ENCODE measurements at places on chromosomes 4 and X.
A peak's percentile ranks its signal among the peaks of the same experiment; 100 is the strongest.

DNA sequence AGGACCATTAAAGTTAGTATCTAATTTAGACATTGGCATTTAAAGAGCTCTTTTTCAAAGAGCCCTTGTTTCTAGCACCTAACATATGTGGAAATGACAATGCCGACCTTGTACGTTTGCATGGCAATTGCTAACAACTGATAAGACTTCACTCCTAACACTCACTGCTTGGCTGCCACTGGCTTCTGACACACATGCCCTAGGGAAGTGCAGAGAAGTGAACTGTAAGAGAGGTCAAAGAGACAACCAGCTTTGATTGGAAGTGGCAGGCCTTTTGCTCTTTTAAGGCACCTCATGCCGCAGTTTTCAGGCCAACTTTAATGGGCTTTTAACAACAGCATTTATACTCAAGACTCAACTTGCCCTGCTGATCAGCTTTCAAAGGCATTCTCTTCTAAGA, 158.4 kb downstream of the RAB28 start:
- no peak for DNase-seq

DNA sequence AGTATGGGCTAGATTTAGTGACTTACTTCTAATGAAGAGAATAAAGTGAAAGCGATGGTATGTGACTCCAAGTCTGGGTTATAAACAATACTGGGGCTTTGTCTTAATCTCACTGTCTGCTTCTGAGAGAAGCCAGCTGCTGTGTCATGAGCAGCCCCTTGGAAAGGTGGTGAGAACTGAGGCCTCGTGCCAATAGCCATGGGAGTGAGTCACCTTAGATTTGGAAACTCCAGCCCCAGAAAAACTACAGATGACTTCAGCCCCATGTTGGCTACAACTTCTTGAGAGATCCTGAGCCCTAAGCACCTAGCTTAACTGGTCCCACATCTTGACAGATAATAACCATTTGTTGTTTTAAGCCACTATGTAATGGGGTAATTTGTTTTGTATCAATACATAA, 77.6 kb downstream of the CWH43 start:
- DNase-seq: no peak

GRCh38 chr4:180618396-180618795, 1624.8 kb upstream of the TENM3 start:
- DNase-seq: no peak

DNA sequence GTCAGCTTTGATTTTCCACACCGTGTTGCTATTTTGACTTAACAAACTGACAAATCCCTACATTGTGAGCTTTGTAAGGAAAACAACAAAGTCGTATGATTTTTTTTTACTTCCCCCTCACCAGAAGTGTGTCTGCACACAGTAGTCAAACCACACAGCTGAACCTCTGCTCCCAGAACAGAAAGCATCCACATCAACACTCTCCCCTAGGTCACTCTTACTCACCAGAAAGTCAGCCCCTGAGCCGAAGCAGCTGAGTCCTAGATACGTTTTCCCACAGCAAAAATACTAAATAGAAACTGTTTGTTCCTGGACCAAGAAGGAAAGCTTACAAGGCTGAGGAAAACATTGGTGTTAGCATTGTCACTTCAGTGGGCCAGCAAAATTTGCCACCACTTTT, 305.7 kb downstream of the DHX15 start:
- DNase-seq: no peak

DNA sequence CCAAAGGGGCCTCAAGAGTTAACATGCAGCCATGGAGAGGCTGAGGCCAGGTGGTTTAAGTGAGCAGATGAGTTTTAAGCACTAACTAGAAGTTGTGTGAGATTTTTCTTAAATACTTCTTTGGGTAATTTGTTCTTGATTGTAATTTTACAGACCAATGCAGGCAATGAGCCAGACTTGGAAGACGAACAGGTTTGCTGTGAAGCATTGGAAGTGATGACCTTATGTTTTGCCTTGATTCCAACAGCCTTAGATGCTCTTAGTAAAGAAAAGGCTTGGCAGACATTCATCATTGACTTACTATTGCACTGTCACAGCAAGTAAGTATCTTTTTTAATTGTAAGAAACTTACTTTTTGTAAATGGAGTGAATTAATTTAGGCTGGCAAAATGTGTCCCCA, 103.9 kb downstream of the USP9X start:
- DNase-seq: no peak

DNA sequence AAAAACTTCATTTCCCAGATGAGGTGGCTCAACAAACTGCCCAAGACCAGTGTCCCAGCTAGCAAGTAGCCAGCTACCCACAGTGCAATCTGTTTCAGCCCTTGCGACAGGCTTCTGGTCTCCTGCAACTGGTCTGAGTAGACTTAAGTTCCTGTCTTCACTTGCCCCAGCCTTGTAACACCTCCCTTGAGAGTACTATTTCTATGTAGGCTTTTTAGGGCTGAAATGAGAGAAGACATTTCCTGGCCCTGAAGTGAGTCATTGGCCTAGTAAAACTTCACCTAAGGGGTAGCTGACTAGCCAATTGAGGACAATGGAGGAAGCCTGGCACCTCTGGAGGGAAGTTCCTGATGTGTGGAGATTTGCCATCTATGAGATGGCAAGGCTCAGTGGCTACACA, 80.1 kb upstream of the STIM2 start:
- no peak for DNase-seq

DNA sequence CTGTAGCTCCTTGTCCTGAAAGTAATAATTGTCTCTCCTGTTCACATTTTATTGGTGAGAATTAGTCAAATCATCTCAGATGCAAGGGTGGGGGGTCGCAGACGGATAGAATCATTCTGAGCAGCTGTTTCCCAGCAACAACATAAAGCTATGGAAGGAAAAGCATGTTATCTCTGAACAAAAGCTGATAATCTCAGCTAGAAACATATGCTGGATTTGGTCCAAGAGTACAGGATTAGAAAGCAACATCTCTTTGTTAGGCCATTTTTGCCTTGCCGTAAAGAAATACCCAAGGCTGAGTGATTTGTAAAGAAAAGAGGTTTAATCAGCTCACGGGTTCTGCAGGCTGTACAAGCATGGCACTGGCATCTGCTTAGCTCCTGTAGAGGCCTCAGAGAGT, 472.8 kb upstream of the BOD1L1 start:
- DNase-seq: no peak

DNA sequence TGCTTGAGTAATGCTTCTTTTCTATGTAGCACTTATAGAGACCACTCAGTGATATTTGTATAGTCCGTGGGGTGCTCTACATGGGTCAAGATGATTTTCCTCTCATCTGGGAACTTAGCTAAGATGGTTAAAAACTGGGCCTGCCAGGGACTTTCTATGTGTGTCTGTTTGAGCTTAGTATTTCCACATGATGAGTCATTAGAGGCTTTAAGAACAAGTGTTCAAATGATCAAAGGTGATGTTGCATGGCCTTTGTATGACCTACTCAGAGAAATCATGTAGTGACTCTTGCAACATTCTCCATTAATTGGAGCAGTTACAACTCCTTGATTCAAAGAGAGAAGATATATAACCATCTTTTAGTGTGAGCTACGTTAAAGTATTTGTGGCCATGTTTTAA, 1480.5 kb upstream of the IGFBP7 start:
- no peak for DNase-seq

DNA sequence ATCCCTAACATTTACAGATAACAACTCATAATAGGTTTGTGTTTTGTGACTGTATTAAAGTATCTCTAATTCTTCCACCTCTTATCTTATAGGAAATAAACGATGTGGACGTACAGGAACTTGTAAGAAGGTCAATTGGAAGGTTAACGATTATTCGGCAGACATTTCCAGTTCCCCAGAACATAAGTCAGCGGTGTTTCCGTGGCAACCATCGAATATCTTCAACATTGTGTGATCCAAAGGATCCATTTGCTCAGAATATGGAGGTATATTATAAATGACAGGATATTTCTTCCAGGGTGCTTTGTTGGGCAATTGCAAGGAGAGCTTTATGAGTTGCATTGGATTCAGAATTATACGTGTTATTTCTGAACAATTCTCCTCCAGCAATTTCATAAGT, 611.9 kb upstream of the ATOH1 start:
- no peak for DNase-seq

- DNase-seq: no peak
These were observed 26.7 kb downstream of the SMARCA1 start for GRCh38 chrX:129496625-129497024.

GRCh38 chr4:150078041-150078578, at the start of gene DCLK2:
DCLK2 (plus strand) TSS chr4:150078445; CDS start chr4:150079028, 583 bp downstream.
- peak; percentile 93 for DNase-seq

- no peak for DNase-seq
These were observed 210.8 kb downstream of the ARHGAP10 start for GRCh38 chr4:147942729-147943128.

GRCh38 chrX:20263474-20263873, 3.2 kb downstream of the RPS6KA3 start:
- no peak for DNase-seq

DNA sequence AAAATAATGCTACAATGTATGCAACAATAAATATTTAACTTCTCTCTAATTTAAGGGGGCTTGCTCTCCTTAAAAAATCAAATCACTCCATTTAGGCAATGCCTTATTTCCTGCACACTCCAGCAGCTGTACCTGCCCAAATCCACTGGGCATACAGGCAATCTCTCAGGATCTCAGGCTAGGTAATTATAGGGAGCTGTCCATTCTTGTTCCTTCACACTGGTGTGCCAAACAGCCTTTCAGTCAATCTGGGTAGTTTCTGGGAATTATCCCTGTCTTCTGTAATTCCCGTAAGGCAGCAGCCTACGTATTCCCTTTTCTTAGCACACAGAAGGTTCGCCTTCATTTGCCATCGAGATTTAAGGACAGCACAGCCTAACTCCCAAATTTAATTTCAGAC, 922.6 kb upstream of the SLIT2 start:
- no peak for DNase-seq
